ENCODE measurements at places on chromosomes 4 and X.

GRCh38 chrX:45329217-45329616 lies 128.5 kb upstream of the DIPK2B start:
- no peak for DNase-seq

- no peak for DNase-seq
Observed at GRCh38 chr4:94889946-94890345, 132.2 kb downstream of the BMPR1B start.

DNA sequence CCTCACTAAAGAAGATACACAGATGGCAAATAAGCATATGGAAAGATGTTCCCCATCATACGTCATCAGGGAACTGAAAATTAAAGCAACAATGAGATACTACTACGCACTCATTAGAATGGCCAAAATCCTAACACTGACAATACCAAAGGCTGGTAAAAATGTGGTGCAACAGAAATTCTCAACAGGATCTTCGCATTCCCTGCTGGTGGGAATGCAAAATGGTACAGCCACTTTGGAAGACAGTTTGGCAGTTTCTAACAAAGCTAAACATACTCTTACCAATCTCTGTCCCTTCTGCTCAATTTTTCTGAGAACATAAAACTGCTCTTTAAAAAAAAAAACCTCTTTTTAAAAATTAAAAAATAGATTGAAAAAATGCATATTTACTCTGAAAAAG lies 300.2 kb downstream of the FBXW7 start:
- no peak for DNase-seq

DNA sequence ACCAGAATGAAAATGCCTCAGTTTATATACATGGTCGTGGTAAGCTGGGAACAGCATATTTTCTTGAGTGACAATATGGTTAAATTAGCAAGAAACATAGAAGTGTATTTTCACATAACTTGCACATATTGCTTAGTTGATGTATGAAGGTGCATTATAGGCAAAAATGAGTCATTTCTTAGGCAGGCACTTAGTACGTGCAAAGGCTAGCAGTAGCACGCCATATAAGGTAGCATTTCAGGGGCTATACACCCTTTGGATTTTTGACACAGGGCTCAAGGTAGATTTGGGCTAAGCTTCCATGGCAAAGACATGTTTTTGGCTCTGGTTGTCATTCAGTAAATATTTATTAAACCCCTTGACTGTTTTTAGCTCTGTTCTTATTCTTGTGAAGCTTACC lies 33.1 kb downstream of the PCDH7 start:
- DNase-seq: no peak

DNA sequence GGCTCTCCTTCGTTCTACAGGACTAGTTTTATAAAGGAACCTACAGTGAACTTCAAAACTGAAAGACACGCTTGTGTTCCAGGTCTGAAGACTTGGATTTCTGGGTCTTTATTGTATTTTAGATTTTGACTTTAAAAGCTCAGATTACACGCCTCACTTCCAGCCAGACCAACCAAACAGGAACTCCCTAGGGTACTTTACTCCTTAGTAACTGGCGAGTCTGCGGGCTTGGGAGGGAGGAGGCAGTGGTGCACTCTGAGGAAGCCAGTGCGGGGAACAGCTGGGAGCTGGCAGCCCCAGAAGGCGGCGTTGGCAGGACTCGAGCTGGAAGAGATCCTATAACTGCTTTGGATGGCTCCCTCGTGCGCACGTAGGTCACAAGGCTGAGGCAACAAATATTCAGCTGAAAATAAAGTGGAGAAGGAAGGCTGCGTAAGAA lies 391 bp upstream of the PHKA1 start:
- DNase-seq: peak; percentile 17

GRCh38 chr4:173807347-173807746 lies 277.3 kb upstream of the HAND2 start:
- DNase-seq: no peak

GRCh38 chr4:48102303-48102702 lies 31.7 kb downstream of the TXK start:
- no peak for DNase-seq

GRCh38 chr4:79325864-79326328 lies at the start of gene NAA11:
Gene NAA11, minus strand, starts transcription at chr4:79326061. Its CDS starts 184 bp downstream, at chr4:79325877.
- DNase-seq: no peak
